ENCODE measurements at places on chromosomes 5 and 9.
A peak's percentile ranks its signal among the peaks of the same experiment; 100 is the strongest.

GRCh38 chr9:127388856-127389238 lies 8.1 kb upstream of the SLC2A8 start:
- DNase-seq, result no peak

- peak; percentile 47 for DNase-seq
These were observed 752 bp downstream of the TSTD2 start for GRCh38 chr9:97632248-97632984.

GRCh38 chr5:119323601-119324000 lies 32.2 kb upstream of the TNFAIP8 start:
- DNase-seq, result no peak

DNA sequence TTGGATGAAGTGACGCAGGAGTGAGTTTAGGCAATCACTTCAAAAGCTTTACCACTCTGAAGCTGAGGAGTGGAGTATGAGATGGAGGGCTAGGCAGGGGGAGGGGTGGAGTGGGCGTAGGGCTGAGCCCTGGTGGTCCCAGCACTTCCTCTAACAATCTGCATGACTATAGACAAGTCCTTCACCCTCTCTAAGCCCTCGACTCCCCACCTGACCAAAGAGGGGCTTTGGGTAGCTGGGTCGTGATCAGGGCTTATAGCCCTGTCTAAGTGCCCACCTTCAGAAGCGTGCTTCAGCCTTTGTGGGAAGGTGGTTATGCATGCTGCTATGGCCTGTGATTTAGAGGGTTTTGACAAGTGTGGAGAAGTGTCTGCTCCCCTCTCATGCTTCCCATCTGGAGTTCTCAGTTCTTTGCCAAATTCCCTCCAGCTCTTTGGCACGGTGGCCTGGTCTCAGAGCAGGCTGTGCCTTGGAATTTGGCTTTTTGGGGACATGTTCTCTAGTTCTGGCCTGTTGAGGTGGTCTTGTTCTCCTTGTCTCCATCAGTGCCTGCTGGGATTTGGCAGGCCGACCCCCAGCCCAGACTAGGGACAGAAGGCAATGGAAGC lies 53.0 kb downstream of the ACTBL2 start:
- no peak for DNase-seq

GRCh38 chr9:78472111-78472510 lies 175.2 kb downstream of the PSAT1 start:
- DNase-seq, result no peak

DNA sequence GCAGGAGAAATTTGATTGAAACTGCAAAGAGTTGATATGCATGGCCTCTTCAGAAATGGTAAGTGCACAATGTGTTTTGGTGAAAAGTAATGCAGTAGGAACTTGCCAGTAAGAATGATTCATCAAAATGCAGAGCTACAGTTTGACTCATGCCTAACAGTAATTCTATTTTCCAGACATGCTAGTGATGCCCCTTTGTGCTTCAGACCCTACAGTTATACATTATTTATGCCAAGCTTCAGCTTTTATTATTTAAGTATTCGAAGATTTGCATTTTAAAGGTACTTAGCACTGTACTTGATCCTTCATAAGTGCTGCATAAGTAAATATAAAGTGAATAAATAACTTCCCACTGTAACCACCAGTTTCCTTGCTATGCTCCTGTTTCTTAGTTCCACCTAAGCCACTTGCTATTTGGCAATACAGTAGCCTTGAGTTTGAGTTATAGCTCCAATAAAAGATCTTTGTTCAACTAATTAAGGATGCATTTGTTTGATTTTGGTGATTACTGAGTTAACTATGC lies 3.6 kb upstream of the SPATA31E1 start:
- DNase-seq, result no peak

DNA sequence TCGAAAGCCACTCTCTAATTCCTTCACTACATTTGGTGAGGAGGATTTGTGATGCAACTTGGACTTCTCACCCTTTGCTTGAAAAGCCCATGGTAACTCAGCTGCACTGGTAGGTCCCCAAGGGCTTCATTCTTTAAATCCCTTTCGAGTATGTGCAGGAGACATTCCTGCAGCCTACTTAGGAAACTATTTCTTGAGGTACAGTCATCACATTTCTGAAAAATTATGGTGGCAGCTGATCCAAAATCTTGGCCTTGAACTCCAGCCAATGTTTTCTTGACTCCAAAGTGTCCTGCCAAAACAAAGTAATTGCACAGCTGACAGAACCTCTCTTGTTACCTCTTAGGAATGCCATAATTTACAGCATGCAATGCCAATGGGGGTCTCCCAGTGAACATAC lies 99.7 kb downstream of the NPR3 start:
- no peak for DNase-seq

GRCh38 chr5:92629574-92629973 lies 951.4 kb downstream of the NR2F1-AS1 start:
- no peak for DNase-seq

DNA sequence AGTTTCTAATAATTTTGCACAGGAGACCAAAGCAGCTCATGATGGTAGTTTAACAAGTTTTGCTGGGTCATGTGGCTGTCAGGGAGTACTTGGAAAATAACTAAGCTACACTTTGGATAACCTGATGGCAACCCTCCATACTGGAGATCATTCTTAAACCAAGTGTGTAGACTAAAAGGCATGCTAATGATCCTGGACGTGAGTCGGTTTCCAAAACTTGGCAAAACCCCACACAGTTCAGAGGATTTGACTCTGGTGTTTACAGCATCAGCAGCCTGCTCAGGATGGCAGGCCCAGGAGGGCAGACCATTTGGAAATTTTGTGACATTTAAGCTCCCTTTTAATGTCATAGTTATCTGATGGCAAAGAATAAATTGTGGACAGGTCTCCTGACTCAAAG lies 196.5 kb upstream of the EFNA5 start:
- DNase-seq, result no peak

DNA sequence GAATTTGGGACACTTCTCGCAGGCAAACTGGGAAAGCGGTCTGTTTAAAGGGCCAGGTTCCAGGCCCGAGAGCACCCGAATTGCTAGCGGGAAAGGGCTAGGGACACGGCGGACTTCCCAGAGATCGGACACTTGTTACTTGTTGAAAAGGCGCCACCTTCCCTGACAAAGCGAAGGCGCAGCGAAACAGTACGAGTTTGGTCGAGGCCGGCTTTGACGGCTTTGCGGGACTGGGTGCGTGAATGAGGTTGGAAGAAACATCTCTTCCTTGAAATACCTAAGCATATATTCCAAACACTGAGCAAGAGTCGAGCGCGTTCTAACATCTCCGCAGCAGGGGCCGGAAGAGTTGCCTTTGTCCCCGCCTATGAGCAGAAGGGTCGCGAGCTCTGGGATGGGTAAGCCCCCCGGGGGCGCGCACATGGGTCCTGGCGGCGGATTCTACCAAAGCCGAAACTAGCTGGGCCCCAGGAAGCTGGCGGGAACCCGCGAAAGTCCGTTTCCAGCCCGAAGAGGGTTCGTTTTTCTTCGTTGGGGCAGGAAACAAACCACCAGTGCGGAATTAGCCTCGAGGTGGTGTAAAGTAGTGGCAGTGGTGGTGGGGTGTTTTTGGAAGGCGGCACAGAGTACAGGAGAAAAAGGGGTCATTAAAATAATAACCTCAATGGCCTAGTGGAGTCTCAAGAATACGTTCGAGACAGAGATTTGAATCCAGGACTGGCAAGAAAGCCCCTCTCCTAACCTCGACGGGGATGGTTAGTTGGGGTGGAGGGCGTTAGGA lies 1.5 kb downstream of the GDNF start:
- DNase-seq, result no peak

GRCh38 chr9:87696641-87697040 lies 29.3 kb upstream of the CTSL start:
- no peak for DNase-seq

DNA sequence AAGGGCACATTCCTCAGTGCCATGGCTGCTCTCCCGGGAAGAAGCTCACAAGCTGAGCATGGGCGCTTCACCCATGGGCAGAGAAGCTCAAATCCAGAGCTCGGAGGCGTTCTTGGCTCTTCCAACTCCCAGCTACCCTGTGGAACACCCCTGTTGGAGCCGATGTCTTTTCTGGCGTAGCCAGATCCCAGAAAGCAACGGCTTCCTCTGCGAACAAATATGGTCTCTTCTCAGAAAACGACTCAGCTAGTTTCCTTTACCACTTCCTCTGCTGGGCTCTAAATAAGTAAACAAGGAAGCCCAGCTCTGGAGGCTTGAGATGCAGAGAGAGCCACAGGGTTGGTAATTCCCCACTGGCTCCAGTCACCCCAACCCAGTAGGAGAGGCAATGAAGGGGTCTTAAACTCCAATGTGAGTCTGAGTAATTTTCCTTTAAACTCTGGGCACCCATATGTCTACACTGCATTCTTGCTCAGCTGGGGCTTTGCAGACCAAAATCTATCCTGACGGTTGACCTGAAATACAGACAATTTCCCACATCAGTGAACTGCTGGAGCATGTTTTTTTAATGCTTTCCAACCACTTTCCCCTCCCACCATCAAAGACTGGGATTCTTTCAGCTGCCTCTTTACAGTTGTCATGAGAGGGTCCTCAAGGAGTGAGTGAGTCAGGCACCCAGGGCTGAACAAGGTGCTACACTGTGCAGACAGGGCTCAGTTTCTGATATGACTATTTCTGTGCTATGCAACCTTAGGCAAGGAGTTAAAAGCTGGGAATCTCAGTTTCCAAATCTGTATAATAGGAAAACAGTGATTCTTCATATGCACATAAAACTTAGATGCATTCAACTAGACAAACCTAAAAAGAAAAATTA lies at the start of gene LCP2:
LCP2 (minus strand) TSS at position 189 of the 874 bp plus-strand sequence; CDS start at position 23, 166 bp downstream.
- no peak for DNase-seq

DNA sequence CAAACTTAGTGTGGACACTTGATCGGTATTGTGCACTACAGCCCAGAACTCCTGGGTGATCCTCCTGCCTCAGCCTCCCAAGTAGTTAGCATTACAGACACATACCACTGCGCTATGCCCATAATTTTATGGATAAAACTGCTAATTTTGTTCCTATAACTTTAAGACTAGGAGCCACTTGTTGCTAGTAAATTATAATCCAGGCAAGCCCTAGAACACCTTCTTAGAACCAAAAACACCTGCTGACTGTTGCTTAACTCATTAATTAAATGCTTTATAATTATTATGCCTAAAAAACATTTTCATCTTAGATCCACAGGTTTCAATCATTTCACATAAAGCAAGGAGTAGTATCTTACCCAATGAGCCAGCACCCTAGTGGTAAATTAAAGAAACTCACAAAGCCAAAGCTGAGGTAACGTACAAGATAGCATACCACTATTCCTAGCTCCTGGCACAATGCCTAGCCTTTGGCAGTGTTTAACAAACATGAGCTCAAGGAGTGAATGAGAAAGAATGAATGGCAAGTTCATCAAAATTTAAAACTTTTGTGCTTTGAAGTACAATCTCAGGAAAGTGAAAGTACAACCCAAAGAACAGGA lies 5.4 kb downstream of the MRPS27 start:
- DNase-seq, result no peak

- DNase-seq, result no peak
These were observed 36.4 kb upstream of the TCF7 start for GRCh38 chr5:134077926-134078580.

DNA sequence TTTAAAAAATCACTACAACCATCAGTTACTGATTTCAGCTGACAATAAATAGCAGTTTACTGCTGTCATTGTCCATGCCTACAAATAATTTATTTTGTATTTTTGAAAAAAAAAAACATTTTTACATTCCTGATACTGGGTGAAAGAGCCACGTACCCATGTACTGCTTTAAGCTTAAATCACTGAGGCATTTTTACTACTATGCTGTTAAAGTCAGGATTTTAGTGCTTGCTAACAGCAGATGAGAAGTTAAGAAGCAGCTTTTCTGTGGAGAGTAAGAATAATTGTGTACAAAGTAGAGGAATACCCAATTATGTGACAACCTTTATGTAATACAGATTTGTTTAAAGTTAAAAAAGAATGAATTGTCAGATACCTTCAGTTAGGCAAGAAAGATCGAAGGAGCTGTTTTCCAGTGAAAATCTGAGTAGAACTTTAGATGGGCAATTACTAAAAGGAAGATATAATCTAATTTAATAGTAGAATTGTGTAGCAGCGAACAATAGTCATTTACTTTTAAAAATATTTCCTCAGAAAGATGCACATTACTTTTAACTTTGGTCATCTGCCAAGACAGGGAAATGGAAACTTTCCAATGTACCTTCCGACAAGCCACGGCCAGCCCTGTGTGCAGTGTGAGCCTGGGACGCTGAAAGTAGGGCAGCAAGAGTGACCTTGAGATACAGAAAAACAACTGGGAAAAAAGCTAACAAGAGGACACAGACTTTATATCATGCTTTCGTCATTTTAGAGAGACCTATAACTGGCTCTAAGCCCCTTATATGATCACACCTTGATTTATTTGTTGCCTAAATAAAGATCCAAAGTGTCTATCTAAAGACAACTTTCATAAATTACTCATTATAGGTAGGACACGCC lies 39.9 kb downstream of the RHOBTB3 start:
- no peak for DNase-seq

- DNase-seq, result no peak
These were observed 50.4 kb downstream of the HTR1A start for GRCh38 chr5:63911871-63912270.

DNA sequence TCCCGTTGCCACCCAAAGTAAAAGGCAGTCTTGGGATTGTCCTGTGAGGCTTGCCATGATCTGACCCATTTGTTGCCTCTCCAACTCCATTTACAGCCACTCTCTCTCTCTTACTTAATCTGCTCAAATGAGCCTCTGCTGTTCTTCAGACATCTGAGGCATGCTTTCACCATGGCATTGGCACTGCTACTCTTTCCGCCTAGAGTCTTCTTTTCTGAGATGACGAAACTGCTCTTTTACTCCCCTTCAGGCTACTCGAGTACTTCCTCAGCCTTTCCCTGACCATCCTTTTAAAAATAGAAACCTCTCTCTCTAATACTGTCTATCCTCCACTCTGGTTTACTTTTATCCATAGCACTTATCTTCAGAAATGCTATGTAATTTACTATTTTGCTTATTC lies 9.0 kb downstream of the FOCAD start:
- DNase-seq, result no peak

DNA sequence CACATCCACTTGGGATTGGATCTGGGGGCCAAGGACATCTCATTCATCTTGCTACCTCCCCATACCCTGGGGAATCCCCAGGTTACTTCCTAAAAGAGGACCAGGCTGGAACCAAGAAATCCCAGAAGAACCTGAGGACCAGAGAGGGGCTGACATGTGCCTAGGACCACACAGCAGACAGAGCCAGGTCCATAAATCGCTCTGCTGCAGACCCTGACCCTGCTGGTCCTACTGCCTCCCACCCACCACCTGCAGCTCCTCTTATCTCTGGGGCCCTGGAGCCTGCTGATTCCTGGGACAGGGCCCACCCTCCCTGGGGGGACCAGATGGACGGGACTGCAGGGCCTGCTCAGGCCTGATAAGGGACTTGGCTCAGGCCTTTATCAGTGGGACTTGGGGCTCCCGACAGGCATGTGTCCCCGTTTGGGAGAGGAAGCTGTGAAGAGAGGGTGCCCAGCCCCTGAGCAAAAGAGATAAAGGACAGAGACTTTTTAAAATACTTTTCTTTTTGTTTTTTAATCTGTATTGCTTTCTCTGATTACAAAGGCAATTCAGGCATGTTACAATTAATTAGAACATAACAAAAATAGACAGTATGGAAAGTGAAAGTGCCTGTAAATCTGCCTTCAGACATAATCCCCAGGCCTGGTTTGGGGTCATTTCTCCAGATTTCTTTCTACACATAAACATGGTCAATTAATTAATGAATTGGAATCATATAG lies 101.3 kb upstream of the LARP1 start:
- DNase-seq, result no peak

GRCh38 chr5:125064621-125065438 lies 318.4 kb upstream of the ZNF608 start:
- no peak for DNase-seq

- peak; percentile 14 for DNase-seq
These were observed 7.6 kb downstream of the IFNB1 start for GRCh38 chr9:21070171-21070571.

GRCh38 chr9:37269221-37269620 lies 148.8 kb downstream of the ZCCHC7 start:
- DNase-seq, result no peak
